Activated CD4-positive, CD25-positive, alpha-beta regulatory T cell treated with anti-CD3 and anti-CD28 coated beads, Interleukin-2, amount 50 U/mL, for 72 hours (primary cell): ENCODE measurements at places on chromosomes 2 and 18.

DNA sequence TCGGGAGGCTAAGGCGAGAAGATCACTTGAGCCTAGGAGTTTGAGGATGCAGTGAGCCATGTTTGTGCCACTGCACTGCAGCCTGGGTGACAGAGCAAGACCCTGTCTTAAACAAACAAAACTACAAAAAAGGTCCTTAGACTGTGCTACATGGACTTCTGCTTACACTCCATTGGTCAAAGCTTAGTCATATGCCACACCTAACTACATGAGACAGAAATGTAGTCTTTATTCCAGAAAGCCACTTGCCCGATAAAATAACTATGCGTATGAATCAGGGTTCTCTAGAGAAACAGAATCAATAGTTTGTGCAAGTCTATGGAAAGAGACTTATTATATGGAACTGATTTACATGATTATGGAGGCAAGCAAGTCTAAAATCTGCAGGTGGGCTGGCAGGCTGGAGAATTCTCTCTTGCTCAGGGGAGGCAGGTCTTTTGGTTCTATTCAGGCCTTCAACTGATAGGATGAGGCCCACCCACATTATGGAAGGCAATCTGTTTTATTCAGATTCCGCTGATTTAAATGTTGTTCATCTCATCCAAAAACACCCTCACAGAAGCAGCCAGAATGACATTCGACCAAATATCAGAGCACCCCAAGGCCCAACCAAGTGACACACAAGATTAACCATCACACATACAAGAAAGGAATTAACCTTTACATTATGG lies 114.4 kb upstream of the SIX2 start:
- DNase-seq, result no peak

- DNase-seq, result no peak
These were observed 83.9 kb upstream of the REV1 start for GRCh38 chr2:99573634-99574251.

DNA sequence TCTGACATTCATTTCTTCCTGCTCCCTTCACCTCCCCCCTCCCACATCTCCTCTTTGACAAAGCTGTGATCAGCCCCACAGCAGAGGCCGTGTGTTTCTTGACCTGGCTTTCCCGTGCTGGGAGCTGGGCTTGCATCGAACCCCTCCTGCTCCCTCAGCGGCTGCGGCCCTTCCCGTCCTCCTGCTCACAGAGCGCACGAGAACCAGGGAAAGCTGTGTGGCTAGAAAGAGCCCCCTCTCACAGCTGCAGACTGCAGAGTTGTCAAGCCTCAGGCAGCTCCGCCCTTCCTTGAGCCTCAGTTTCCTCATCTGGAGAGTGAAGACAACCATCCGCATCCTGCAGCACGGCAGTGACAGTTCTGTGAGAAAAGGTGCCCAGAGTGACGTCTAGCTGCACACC lies 65.7 kb upstream of the GLI2 start:
- DNase-seq, result no peak

DNA sequence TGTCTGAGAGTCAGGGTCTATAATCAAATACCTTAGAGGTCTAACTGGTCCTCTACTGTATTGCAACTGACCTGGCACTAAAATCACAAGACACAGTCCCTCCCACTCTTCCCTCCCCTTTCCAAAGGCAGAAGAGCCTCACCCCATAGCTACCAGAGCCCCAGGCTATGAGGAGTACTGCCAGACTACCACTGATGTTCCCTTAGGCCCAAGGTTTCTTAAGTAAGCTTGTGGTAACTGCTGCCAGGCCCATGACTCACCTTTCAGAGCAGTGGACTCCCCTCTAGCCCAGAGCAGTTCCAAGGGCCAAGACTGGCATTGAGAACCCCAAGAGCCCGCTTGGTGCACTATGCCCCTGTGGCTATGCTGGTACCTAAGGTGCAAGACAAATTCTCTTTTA lies 1193.4 kb downstream of the DSC3 start:
- no peak for DNase-seq

- DNase-seq, result no peak
These were observed 50.2 kb downstream of the ODC1 start for GRCh38 chr2:10397878-10398277.
